ENCODE measurements at places on chromosomes 13 and 19.

- no peak for DNase-seq
Measured at GRCh38 chr13:37412241-37412921, 186.2 kb downstream of the POSTN start.

DNA sequence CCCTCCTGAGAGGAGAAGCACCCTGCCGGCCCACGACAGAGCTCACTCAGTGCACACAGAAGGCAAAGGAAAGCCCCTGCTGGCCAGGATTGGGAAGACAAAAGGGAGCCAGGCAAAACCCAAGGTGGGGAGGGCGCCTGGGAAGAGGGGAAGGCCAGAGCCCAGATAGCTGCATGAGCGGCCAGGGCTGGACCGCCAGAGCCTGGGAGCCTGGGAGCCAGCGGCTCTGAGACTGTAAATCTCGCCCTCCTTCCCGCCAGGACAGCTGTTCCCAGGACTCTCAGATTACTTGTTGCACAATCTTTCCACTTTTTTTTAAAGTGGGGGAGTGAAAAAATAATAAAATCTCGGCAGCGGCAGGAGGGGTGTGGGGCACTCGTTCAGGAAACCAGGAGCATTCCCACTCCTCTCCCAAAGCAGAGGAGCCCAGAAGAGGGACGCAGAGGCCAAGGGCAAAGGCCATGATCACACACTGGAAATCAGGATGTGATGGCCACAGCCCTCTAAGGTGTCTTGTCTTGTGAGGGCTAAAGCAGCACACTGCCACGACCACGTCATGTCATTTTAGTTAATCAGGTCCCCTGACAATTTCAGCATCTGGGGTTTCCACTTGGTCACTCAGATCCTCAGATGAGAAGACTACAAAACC, 19.6 kb upstream of the EPHX3 start:
- DNase-seq = no peak

DNA sequence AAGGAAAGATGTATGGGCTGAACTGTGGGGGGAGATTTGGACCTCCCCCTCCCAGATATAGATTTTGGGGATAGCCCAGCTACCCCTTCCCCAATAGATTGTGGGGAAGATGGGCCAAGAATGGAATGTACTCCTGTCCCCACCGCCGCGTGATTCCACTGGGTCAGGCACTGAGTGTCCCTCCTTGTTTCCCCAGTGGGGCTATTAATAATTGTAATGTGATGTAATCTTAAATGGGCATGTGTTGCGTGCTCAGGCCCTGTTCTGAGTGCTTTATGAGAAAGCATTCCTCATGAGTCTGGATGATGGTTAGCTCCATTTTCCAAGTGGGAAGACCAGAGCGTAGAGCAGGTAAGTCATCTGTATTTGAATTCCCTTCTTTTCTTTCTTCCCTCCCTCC, 1.4 kb downstream of the PSMD8 start:
- DNase-seq = no peak

GRCh38 chr19:4510435-4511255, 7.6 kb downstream of the PLIN4 start:
- no peak for DNase-seq

- DNase-seq = no peak
Measured at GRCh38 chr19:46715975-46716671, 791 bp downstream of the PRKD2 start.

DNA sequence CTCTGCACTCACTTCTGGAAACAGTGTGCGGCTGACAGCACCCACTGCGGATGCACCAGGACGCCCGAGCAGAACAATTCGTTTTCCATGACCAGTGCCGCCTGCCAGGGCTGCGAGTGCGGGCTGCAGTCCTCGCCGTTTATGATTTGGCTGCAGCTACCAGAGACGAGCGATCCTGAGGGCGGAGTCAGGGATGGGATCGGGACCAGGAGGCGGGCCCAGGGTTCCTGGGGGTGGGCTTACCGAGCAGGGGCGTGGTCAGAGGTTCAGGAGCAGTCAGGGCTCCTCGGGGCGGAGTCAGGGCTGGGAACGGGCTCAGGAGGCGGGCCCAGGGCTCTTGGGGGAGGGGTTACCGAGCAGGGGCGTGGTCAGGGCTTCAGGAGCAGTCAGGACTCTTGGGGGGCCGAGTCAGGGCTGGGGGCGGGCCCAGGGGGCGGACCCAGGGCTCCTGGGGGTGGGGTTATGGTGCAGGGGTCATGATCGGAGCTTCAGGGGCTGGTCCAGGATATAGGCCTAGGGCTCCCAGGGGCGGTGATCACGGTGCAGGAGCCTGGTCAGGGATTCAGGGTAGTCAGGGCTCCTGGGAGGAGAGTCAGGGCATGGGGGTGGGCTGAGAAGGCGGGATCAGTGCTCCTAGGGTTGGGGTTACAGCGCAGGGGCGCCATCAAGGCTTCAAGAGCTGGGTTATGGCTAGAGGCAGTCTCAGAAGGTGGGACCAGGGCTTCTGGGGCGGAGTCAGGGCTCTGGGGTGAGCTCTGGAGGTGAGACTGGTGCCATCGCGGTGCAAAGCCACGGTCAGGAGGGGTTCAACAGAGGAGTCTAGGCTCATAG, 1.7 kb downstream of the KLK4 start:
- no peak for DNase-seq

DNA sequence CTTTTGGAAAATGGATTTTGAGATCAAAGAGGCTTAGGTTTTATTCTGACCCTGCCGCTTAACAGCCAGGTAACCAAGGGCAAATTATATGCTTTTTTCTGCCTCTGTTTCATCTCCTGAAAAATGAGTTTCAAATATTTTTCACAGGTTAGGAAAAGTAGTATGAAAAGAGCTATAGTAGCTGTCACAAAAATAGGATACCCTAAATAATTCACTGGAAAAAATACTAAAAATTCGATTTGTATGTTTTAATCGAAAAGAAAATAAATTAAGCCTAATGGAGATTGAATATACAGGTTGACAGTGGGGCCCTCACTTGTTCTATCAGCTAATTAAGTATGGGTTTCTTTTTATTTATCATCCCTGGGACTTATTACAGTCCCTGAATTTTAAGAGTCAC, 58.3 kb downstream of the RNF6 start:
- no peak for DNase-seq

DNA sequence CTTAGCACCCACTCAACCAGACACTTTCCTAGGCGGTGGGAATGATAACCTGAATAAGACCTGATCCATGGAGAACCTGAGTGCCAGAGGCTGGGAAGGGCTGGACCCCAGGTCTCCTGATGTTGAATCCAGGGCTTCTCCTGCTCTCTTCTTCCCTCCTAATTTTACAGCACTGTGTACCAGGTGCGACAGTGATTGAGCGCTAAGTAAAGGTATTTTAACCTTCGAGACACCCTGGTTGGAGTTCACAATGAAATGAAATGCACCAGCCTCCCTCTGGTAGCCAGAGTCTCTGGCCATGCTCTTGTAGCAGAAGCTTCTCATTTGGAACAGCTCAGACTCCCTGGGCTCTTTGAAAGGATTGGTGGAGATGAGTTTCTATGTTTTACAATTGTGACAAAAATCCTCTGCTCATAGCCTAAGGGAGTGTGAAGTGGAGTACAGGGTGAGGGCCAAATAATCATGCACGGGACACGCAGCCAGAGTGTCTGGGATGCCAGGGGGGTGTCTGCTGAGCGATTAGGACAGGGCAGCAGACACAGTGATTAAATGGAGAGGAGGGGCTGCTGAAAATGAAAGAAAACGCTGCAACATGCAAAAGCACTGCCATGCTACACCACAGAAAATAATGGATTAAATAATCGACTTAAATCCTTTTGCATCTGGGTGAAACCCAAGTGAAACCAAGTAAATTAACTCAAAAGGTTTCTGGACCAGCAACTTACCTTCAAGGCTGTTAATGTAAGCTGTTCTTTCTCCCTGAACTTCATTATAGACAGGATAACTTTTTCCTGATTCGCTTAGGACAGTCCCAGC, 83.8 kb downstream of the FAM216B start:
- no peak for DNase-seq

DNA sequence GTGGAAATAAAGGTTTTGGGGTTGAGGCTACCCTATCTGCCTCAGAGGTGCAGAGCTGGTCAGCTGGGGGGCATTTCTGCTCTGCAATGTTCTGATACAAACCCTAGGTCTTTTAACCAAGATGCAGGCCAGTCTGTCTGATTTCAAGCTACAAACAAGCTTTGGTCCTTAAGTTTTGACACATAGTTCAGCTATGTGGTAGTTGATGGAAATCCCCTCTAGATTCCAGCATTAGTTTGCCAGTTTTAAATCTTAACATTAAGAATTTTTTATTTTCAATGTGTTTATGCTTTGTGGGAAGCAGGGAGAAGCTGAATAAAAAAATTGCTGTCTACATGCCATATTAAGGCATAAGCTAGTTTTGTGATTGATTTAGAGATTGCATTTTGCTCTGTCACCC, 225.7 kb downstream of the LMO7 start:
- no peak for DNase-seq

GRCh38 chr13:83827338-83827737, 54.9 kb downstream of the SLITRK1 start:
- no peak for DNase-seq

DNA sequence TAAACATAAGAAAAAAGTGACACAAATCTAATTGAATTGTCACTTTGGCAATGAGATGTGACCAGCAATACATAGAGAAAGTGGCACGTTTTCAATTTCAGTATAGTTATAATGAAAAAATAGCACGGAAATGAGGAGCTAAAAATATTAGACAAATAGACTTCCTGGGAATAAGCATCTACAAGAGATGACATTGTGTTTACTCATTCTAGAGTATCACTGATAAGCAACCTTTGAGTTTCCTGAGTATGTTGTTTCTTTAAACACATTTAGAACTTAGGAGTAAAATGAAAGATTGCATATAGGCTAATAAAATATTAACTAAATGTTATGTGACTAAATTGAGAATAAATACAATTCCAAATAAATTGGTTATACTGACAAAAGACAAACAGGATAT, 207.1 kb upstream of the SLITRK6 start:
- DNase-seq = no peak

DNA sequence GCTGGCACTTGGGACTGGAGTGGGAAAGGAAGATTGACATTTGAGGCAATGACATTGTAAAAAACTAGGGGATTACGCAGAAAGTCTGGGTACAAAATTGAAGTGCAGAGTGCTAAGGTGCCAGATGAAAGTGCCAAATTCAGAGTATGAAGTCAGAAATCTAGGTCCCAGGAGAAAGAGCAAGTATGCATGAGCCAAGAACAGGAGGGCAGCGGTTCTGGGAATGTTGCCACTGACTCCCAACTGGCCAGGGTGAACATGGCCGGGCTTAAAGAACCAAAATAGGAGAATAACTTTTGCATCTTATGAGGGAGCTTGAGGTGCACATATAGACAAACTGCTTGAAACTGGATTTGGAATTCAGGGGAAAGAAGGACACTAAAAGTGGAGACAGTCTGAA, 495.8 kb upstream of the KLF12 start:
- DNase-seq = no peak

DNA sequence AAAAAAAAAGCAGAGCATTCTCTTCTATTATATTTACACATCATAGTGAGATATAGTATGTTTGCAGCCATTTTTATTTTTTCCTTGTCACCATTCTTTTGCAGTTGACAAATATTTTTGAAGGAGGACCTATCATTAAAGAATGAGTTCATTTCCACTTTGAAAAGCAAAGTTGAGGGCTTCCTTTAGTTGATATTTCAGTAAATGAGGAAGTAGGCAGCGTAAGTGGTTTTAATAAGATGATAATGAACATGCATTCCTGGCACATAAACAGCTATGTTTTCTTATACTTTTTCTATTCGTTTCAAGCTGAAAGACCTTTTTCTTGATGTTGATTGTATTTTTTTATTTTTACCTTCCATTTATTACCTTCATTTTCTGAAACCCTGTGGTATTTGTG, 66.2 kb downstream of the ZMYM2 start:
- DNase-seq = no peak

DNA sequence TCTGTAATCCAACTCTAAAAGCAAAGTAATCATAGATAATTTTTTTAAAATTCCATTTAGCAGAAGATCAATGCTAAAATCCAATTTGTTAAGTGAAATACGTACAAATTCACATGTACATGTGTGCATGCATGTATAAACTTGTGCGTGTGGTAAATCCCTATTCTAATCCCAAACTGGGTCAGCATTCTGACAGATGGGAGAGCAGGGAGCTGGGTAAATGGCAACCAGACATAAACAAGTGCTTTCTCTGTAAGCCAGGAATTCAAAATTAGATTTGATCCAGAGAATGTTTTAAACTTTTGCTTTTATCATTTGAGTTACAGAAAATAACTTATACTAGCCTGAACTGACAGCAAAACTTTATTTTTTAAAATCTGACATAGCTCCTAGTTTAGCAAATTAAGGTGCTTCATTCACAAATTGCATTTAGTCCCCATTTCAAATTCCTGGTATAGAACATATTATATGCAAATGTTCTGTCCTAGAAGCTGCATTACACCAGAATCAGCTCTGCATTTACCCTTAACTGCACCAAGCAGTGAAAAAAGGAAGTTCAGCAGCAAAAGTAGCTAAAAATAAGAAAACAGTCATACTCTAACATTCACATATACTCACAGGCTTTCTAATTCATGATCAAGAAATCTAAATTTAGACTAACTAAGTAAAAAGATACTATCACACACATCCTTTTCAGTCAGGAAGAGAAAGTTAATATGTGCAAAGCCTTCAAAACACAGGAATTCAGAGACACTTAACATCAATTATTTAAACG, 32.6 kb downstream of the UBL3 start:
- no peak for DNase-seq

GRCh38 chr19:58553799-58554493, 959 bp downstream of the CHMP2A start:
- no peak for DNase-seq

- DNase-seq = no peak
Measured at GRCh38 chr13:113182046-113182445, 23.6 kb downstream of the PROZ start.

DNA sequence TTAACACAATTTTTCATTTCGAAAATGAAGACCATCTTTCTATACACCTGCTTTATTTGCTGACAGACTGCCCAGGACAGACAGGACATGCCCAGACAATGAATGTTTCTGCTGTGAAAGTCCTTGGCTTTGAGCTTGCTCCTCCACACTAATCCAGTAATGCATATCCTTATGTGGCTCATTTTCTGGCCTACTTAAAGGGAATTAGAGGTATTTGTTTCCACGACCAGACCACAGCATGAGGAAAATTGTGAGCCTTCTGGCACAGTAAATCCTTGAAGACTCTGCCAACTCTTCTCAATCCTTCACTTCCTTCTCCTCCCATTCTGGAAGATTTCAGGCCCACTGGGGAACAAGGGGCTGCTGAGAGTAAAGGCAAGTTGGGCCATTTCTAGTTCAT, 25.7 kb downstream of the CCDC70 start:
- DNase-seq = no peak

GRCh38 chr13:111937777-111938311, 129.1 kb upstream of the SOX1 start:
- DNase-seq = no peak

DNA sequence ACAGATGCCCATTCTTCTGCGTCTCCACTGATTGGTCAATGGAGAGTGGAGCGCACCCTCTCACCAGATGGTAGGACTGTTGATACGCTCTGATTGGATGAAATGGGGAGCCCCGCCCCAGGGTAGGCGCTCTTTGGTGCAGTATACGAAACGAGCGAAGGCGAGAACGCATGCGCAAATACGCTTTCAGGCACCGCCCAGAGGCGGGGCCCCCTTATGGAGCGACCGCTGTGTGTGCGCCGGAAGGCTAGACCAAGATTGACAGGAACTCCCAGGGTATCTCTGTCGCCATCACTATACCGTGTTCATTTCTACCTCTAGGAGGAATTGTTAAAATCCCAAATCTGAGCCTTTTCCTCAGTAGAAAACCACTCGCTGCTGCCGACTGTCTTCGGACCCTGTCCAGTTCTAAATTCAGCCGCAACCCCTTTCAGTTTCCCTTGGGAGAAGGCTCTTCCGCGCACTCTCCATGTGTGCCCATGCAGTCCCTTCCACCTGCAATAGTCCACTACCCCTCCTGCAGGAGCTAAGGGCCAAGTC, 720 bp upstream of the HNRNPL start:
- DNase-seq = no peak
